ENCODE measurements at places on chromosomes 13 and 19. TPM values are rescaled to one million over a fixed set of nuclear protein-coding genes. Genes with fewer than 3 reads are reported as not detected.

The CCDC8 gene
- 14.8 TPM for total RNA-seq

The THSD8 gene
- not detected for total RNA-seq

The SAMD1 gene
- total RNA-seq, result 28.2 TPM

The OR7A5 gene
- not detected for total RNA-seq

The ZNF625 gene
- 2.8 TPM for total RNA-seq

The SERP2 gene
- 7.9 TPM for total RNA-seq

The NALCN gene
- total RNA-seq, result 1.3 TPM

The PRKCG gene
- under 0.01 TPM for total RNA-seq

The EFNB2 gene
- 54.9 TPM for total RNA-seq

The CALR3 gene
- not detected for total RNA-seq

The ZNF578 gene
- total RNA-seq, result 0.16 TPM

The FFAR2 gene
- not detected for total RNA-seq

The CYSLTR2 gene
- total RNA-seq, result not detected

The C19orf73 gene
- 6.0 TPM for total RNA-seq

The PTOV1 gene
- total RNA-seq, result 159 TPM

The RFPL4A gene
- not detected for total RNA-seq

The MRPS31 gene
- 8.6 TPM for total RNA-seq

The CYP2A7 gene
- not detected for total RNA-seq

The TLE2 gene
- 0.16 TPM for total RNA-seq

The ADGRE3 gene
- not detected for total RNA-seq

The SYT5 gene
- not detected for total RNA-seq

The KLC3 gene
- total RNA-seq, result 1.3 TPM

The IGFL2 gene
- 0.63 TPM for total RNA-seq

The SLITRK6 gene
- not detected for total RNA-seq

The GPR4 gene
- not detected for total RNA-seq

Measured in mesangial cell (primary cell).